ENCODE measurements at places on chromosomes 6 and 20.

DNA sequence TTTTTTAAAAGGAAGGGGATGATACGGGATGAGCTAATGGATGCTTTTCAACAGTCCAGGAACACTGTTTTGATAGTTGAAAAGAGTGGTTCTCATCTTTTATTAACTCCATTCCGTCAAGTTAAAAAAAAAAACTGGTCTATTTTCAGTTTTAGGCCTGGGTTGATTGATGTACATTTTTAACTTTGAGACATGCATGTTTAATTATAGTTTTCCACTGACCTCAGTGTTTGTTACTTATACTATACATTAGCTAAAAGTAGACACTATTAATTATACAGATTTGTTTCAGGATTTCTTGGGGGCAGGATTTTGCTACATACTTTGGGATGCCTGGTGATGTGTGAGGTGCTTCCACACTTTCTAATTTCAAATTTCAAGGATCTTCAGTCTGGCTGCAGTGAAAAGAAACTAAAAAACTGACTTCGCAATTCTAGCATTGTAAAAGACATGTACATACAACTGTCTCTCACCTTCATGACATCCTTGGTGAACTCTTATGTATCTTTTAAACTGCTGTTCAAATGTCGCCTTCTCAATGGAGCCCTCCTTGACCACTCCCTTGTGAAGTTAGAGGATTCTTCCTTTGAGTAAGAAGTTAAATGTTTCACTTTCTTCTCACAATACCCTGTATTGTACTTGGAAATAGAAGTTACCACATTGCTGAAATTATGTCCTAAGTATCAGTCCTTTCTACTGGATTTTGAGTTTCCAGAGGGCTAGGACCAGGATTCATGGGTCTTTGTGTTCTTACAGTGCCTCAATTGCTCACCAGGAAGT is 101.7 kb downstream of the TSHZ2 start:
- no peak for DNase-seq

- peak; percentile 35 for DNase-seq
Measured at GRCh38 chr6:11083491-11083890, 10.1 kb upstream of the SMIM13 start.

DNA sequence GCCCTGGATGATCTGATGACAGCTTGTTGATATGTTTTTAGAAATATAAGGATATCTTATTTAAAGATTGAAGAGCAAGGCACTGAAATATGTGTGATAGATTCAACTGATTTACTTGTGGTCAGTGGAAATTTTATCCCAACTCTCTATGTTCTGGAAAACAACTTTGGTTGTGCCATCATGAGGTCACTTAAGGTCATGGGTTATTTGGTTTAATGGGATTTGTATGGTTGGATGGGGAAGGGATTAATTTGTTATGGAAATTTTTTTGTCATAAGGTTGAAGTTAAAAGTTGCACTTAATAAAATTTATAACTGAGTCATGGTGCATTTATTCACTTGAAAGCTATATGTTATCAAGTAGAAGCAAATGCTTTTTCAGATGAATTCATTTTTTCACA is 214.3 kb upstream of the LAMP5 start:
- no peak for DNase-seq

DNA sequence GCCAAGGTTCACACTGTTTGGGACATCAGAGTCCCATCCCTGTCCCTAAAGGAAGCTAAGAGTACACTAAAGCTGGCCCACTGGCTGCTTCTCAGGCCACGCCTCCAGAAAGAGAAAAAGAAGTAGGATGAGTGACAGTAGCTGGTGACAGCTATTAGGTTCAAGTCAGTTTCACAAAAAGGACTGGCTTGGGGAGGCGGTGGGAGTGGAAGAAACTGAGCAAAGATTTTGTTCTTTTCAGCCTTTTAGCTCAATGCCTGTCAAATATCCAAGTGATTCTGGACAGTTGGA is 374.7 kb downstream of the ZFAND3 start:
- no peak for DNase-seq

GRCh38 chr6:105459049-105459448 is 56.2 kb upstream of the PREP start:
- DNase-seq: no peak

- no peak for DNase-seq
Measured at GRCh38 chr6:31446481-31446880, 43.1 kb downstream of the MICA start.

- DNase-seq: peak; percentile 19
Measured at GRCh38 chr6:149925974-149926777, 3.3 kb upstream of the RAET1G start.

DNA sequence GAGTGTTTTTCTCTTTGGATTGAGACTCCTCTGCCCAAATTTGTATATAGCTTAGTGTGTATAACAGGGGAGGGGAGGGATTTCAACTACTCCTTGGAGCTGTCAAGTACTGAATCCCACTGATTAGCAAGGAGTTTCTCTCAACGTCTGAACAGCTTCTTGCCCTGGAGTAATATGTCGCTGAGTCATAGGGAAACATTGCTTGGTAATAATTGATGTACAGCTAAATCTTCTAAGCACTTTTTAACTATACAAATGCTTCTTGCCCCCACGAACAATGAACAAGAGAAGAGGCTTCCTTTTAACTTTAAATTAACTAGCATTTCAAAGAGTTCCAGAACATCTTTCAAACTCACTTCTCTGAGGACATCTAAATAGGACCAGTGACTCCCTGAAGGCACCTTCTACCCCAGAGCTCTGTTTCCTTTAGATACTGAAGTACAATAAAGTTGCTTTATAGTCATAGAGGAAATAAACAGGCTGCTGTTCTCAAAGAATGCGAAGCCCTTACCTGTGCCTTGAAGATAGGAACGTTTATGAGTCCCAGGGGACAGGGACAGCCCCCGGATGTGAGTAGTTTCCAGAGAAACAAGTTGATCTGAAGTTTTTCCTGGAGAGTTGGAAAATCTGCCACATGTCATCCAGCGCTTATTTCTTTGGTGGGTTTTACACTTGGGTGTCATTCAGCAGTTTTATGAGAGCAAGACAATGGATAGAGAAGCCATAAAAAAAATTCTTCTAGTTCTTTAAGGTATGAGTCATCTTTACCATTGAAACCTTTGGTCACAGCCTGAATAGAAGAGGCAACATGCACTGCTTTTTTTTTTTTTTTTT is 462.5 kb upstream of the BTBD3 start:
- peak; percentile 15 for DNase-seq

GRCh38 chr20:63011798-63012197 is 5.0 kb upstream of the BHLHE23 start:
- DNase-seq: no peak

- no peak for DNase-seq
Measured at GRCh38 chr20:48092596-48093280, 307.5 kb upstream of the SULF2 start.

- no peak for DNase-seq
Measured at GRCh38 chr6:156832231-156832647, 55.1 kb downstream of the ARID1B start.

DNA sequence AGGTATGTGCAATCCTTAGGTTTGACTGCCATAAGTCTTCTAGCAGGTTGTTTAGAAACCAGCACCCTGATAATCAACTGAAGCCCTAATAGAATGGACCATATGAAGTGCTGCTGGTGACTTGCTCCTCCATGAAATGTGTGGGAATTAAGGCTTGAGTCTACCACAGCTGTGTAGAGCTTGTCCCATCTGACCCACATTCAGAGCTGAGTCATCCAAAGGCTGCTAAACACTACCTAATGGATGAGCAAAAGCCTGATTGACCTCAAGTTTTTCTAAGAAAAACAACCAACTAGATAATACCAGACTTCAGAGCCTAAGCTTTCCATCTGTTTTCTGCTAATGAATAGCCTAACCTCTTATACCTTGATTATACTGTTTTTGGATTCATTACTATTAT is 120.3 kb upstream of the MOCS1 start:
- no peak for DNase-seq

DNA sequence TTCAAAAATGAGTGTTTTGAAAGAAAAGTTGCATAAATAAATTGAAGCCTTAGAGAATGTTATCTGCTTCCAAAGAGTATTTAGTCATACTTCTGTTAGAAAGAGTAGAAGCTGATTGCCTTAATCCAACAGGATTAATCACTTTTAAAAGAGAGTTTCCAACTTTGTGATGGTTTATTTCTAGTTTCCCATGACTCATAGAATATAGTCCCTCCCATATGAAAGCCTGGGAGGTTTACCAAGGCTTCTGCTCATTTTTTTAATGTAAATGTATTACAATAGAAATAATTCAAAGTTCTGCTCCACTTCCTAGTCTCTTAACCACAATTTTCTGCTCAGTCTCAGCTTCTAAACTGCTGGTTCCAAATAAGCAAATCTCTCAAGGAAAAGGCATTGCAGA is 118.0 kb upstream of the IRAK1BP1 start:
- DNase-seq: no peak

DNA sequence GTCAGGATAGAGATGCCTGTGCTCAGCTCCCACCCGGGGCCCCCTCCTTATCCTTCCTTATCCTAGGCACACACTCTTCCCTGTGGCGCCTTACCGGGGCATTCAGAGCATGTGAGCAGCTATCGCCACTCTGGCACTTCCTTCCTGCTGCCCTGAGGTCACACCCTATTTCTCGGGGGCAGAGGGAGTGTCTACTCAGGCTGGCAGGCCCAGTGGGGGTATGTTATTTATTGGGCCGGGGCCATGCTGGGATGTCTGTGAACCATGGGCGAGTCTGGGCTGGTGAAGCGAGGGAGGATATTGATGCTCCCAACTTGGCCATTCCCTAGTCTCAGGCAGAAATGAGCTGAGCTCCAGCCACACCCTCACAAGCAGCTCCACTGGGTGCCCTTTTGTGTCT is 3.9 kb upstream of the LY6G6D start:
- no peak for DNase-seq

DNA sequence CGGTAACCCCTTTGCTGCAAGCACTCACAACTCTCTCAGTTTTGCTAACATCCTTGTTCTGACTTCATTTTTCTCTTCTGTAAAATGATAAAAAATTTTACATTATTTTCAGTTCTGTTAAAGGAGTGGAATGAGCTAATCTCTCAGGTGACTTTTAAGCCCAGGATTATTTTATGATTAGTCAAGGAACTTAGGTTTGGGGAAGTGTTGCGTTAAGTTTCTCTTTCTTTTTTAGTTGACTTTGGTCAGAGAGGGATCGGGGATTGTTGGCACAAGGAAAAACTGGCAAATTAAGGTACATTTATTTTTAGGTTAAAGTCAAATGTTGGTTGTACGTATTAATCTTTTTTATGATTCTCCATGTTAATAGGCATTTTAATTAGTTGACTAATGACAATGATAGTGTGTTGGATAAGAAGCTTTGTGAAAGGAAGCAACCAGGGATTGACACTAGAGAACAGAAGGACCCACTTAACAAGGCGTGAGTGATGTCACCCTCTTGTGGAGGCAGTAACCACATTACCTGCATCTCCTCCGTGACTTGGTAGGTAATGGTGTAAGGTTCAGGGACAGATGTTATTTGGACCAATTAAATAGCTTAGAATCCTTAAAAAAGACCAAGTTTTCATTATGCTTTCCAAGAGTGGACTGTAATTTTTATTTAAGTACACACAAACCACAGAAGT is 31.6 kb downstream of the CD83 start:
- DNase-seq: no peak
